ENCODE measurements at places on chromosomes 16 and 17.
A peak's percentile ranks its signal among the peaks of the same experiment; 100 is the strongest.

DNA sequence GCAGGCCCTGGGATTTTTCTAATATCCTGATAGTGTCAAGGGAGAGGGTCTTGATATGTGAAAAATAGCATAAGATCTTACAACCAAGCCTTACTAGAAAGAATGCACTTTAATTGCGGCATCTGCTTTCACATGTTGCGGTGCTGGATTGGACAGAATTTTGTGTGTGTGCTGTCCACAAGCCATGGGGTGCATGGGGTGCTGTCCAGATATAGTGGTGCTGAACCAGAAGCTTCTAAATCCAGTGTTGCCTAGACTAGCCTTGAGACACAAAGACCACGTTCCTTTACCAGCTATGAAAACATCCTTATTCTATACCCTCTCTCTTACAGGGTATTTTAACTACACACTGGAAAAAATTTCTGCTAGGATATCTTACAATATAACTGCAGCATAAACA is 244.0 kb downstream of the TMEM114 start:
- no peak for DNase-seq

- DNase-seq, result no peak
Measured at GRCh38 chr17:48856122-48856821, 25.4 kb downstream of the CALCOCO2 start.

GRCh38 chr17:62611292-62611691 is 16.2 kb upstream of the MRC2 start:
- no peak for DNase-seq

DNA sequence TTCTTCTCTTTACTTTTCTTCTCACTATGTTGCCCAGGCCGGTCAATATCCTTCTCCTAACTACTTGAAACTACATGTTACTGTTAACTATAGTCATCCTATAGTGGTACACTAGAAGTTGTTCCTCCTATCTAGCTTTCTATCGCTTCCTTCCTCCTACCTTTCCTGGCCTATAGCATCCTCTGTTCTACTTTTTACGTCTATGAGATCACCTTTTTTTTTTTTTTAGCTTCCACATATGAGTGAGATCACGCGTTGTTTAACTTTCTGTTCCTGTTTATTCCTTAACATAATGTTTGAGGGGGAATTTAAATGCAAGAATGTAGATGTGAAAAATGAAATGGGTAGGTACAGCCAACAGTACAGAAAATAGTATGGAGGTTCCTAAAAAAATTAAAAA is 30.5 kb upstream of the YPEL2 start:
- DNase-seq, result no peak

GRCh38 chr17:2852221-2852620 is 56.0 kb downstream of the RAP1GAP2 start:
- DNase-seq, result no peak

GRCh38 chr17:38796451-38797157 is 2.8 kb downstream of the PIP4K2B start:
- DNase-seq, result no peak

GRCh38 chr16:72978212-72978611 is 69.7 kb downstream of the ZFHX3 start:
- no peak for DNase-seq

DNA sequence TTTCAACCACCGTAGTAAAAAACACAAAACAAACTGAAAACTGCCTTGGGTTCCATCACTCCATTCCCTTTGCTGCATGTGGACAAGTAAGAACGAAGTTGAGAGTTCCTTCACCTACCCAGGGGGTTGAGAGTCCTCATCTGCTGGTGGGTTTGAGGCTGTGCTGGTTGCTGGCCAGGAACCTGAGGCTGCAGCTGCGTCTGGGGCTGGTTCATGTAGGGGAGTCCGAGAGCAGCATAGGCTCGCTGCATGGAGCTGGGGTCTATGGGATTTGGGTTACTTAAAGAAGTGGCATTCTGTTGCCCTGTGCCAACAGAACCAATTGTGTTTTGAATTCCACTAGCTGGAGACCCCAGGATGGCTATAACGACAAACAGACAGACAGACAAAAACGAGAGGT is 65.2 kb upstream of the TRAP1 start:
- DNase-seq, result no peak

GRCh38 chr16:27445502-27446175 is 43.7 kb downstream of the IL21R start:
- no peak for DNase-seq

- DNase-seq, result peak; percentile 71
Measured at GRCh38 chr17:8997994-8998628, 23.2 kb upstream of the NTN1 start.

- no peak for DNase-seq
Measured at GRCh38 chr17:52134641-52135040, 23.9 kb downstream of the CA10 start.

GRCh38 chr17:71527311-71527710 is 593.5 kb upstream of the SOX9 start:
- no peak for DNase-seq

DNA sequence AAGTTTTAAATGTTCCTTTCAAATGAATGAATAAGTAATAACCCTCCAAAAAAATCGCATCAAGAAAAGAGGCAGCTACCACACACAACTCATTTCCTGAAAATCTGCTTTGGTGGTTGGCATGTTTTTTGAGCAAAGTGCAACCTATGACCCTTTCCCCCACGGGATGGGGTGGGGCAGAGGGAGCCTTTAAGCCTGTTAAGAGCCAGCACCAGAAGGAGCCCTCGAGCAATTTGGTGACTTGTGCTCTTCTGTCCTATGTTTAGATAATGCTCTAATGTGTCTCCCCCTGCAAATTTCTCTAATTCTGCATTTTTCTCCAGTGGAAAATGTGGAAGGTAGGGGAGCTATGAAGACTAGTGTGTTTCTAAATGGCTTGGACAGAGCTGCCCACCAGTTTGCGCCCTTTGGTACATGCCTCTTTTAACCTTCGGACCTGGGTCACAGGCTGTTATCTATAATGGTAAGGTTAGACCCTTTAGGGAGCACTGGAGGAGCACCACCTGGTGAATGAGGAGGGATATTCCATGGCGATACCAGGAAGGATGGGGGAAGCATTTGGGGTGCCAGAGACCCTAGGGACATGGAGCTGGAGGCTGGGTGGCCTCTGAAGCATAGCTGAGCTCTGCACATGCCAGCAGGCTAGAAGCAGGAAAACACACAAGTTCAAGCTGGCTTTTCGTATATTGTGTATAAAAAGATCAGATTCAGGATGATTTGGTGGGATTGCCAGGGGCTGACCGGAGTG is 1.6 kb downstream of the PYCARD start:
- no peak for DNase-seq

- DNase-seq, result no peak
Measured at GRCh38 chr17:30600830-30601494, 123.8 kb downstream of the GOSR1 start.

DNA sequence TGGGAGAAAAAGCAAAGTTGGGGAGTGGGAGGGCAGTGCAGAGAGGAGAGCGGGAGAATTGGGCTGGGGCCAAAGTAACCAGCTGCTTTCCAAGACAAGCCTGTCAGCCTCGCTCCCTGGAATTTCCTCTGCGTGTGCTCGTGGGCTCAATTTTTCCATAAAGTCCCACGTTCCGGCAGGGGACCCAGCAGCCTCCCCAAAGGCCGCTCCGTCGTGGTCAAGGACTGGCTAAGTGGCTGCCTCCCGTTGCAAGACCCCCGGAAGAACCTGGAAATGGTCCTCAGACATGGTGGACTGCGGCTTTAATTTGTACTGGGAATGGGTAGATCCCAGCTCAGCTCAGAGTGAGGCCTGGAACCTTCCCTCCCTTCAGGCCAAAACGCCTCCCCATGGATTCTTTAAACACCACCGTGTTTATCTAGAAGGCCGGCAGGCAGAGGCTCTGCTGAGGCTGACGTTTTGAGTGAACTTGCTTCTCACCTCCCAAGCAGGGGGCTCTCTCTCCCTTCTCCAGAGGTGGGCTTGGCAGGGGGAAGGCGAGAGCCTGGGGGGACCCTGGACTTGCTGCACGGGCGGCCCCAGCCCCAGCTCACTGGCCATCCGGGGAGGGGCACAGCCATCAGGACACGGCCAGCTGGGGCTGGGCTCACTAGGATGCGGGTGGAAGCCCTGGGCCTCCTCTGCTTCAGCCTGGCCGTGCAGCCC is 190.0 kb downstream of the C16orf95 start:
- DNase-seq, result no peak

DNA sequence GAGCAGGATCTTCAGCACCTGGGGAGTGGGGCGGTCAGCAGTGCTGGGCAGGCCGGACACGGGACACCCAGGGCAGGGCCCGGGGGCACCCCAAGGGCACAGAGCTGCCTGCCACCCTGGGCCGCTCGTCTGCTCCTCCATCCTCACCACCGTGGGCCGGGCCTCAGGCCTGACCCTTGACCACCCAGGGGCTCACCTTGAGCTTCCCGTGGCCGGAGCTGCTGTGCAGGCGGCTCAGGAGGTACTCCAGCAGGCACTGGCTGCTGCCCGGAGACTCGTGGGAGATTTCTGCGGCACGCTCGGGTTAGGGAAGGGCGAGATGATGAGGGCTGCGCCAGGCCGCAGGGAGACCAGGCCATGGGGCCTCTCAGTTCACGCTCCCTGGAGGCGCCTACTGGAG is 2.1 kb downstream of the TEPSIN start:
- DNase-seq, result no peak

- DNase-seq, result no peak
Measured at GRCh38 chr17:35895636-35896587, 15.8 kb upstream of the CCL5 start.

DNA sequence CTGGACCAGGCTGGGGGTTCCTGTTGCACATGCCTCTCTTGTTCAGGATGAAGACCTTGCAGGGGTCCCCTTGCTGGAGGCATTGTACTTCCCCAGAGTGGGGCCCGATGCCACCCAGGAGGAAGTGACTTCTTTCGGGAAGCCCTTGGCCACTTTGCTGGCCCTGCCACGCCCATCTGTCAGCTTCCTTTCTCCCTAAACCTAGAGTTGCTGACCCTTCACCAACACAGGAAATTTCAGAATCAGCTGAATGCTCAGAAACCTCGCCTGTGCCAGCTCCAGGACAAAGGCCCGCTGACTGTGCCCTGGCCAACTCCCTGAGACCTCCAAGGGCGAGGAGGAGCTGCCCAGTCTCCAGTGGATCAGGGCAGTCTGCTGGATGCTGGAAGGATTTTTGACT is 26.7 kb downstream of the WNT9B start:
- no peak for DNase-seq

- no peak for DNase-seq
Measured at GRCh38 chr17:57110579-57111325, 25.7 kb downstream of the AKAP1 start.

DNA sequence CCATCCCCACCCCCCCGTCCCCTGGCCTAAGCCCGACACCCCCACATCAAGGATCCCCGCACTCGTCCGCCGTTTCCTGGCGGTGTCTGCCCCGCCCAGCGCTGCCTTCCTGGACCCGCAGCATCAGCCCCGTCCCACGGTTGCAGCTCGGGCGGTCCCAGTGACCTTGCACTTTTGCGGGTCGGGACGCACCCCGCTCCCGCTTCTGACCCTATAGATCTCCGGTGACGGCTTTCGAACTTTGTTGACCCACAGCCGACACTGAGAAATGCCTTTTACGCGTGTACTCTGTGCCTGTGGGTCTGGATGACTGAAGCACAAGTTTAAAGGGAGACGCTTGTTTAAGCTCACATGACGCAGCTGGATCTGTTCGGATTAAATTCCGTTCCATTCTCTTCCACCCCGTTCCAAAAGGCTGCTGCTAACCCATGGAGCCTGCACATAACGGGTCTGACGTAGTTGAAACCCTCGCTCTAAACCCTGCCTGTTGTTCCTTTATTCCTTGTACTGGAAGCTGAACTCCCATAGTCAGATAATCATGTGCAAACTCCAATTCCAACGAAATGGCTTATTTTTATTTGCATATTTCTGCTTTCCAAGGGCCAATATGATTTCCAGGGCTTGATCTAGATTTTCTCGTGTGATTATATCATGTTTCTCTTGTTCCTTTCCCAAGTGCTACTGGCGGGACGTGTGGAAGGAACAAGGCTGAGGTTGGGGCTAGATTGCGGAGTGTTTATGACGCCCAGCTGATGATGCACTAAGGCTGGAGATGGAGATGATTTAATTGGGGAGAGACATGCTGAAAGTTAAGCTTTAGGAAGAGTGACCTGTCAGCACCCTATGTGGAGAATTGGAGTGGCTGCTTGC is 834 bp downstream of the FLYWCH1 start:
- peak; percentile 11 for DNase-seq

- DNase-seq, result no peak
Measured at GRCh38 chr17:2023692-2024571, 1.2 kb downstream of the RTN4RL1 start.

DNA sequence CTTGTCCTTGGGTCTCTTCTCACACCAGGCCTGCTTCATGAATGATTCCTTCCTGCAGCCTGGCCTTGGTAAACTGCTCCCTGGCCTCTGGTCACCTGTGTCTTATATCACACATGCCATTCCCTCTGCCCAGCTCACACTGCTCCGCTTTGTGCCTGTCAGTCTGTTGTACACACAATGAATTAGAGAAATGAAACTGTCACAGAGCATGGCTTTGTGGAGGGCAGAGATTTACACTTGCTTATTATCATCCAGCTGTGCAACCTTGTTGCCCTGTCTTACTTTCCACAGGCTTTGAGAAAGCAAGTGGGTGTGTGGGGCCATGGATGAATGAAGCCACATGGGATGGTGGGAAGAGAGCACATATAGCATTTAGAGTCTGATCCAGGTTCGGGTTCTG is 22.4 kb downstream of the ALDH3A2 start:
- no peak for DNase-seq

DNA sequence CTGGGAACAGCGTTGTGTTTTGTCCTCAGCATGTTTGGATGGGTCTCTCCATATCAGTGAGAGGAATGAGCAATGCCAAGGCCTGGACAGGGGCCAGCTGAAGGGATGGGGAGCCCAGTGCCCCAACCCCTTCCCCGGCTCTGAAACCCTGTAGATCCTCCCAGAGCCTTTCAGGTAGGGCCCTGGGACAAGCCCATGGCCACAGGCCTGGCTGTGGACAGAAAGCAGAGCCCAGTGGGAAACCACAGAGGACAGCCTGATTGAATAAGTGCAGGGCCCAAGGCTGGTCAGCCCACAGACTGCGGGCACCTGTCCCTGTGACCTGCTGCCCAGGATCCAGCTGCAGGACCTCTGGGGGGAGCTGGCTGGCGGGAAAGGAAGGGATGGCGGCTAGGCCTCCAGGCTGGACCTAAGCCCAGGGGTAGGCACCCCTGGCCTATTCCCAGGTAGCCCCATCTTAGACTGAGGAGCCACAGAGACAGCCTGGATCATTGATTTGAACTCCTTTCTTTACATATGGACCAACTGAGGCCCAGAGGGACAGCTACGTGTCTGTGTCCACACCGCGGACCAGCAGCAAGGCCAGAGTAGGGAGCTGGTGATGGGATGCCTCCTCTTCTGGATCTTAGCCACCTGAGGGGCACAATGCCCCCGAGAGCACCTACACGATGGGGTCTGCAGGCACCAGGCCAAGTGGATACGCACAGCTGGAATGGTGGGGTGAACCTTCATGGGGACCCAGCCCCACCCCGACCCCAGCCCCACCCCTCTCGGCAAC is 1.3 kb downstream of the CCDC102A start:
- DNase-seq, result no peak

DNA sequence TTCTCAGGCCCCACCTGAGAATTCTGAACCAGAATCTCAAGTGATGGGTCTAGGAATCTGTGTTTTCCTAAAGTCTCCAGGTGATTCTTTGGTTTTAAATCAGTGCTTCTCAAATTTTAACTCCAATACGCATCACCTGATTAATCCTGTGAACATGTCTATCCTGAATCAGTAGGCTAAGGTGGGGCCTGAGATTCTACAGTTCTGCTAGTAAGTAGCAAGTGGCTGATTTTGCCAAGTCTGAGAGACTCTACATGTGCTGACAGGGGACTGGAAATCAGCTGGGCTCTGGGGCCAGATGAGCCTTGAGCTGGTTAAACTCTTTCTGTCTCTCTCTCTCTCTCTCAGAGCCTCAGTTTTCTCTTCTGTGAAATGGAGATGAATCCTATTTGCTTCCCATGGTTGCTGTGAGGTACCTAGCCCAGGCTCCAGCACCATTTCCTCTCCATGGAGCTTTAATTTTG is 9.0 kb downstream of the CCR7 start:
- DNase-seq, result no peak

All from activated T-cell treated with anti-CD3 and anti-CD28 coated beads for 24 hours (primary cell).